Stimulated activated CD4-positive, alpha-beta T cell treated with anti-CD3 and anti-CD28 coated beads, Interleukin-4, amount 100 ng/mL, for 24 hours (primary cell): ENCODE measurements at places on chromosomes 2 and 18.

DNA sequence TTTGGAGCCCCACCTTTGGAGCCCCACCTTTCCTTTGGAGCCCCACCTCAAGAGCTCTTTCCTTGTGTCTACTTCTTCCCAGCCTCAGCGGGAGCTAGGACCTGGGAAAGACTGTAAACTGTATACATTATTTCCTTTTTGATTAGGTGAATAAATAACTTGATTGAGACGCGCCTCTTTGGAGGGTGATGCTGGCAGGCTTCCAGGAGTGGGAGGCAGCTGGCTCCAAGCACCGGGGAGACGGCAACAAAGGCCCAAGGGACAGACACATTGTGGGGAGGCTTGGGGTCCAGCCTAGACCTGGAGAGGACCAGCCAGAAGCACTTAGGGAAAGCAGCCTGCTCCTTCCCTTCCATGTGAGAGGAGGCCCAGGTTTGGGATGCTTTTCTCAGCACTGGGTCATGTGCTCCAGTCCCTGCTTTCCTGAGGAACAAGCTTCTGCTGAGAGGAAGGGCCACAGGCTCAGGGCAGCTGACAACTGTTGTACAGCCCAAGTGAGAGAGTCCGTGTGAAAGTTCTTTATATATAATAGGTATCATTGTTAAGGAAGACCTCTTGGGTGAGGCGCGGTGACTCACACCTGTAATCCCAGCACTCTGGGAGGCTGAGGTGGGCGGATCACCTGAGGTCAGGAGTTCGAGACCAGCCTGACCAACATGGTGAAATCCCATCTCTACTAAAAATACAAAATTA is 297.2 kb upstream of the SLC14A2 start:
- DNase-seq, result no peak

GRCh38 chr2:238703436-238703835 is 144.4 kb upstream of the TWIST2 start:
- DNase-seq, result no peak

- DNase-seq, result no peak
These were observed 46.4 kb downstream of the TIMM21 start for GRCh38 chr18:74194691-74195090.

- no peak for DNase-seq
These were observed 273.1 kb upstream of the UBE2E3 start for GRCh38 chr2:180707175-180707883.

GRCh38 chr2:160221391-160222276 is 21.6 kb upstream of the ITGB6 start:
- DNase-seq, result no peak

GRCh38 chr2:9945596-9945995 is 5.9 kb upstream of the GRHL1 start:
- DNase-seq, result no peak

DNA sequence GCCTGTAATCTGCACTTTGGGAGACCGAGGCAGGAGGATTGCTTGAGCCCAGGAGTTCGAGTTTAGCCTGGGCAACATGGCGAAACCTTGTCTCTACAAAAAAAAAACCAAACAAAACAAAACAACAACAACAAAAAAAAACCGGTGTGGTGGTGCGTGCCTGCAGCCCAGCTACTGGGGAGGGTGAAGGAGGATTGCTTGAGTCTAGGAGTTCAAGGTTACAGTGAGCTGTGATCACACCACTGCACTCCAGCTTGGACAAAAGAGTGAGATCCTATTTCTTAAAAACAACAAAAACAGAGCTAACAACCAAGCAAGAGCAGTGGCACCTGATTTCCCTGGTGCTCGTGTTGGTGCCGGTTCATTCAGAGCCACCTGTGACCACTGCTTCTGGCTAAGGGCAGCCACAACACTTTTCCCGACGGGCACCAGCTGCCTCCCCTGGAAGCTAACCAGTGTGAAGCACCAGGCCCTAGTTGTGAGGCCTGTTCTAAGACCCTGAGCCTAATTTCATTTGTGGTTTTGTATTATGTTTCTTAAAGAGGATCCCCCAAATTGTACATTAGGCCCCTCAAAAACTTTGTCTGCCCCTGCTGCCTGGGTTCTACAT is 1.3 kb downstream of the AOX1 start:
- DNase-seq, result no peak

- DNase-seq, result no peak
These were observed 113.1 kb upstream of the ID2 start for GRCh38 chr2:8568543-8569302.
